Activated CD4-positive, alpha-beta T cell treated with anti-CD3 and anti-CD28 coated beads for 36 hours (primary cell): ENCODE measurements at places on chromosomes 7 and 10. TPM values are rescaled to one million over a fixed set of nuclear protein-coding genes. Genes with fewer than 3 reads are reported as not detected.

GRCh38 chr10:103923502-103923901 is 5.5 kb upstream of the STN1 start:
- no peak for DNase-seq

GRCh38 chr10:13944823-13945222 is 358.1 kb downstream of the PRPF18 start:
- DNase-seq, result no peak

- DNase-seq, result no peak
These were observed 5.0 kb downstream of the PRKG1 start for GRCh38 chr10:51079331-51079730.

- no peak for DNase-seq
These were observed 674.8 kb downstream of the KCNMA1 start for GRCh38 chr10:76962851-76963250.

- no peak for DNase-seq
These were observed 54.4 kb downstream of the ARMH3 start for GRCh38 chr10:102001435-102002068.

DNA sequence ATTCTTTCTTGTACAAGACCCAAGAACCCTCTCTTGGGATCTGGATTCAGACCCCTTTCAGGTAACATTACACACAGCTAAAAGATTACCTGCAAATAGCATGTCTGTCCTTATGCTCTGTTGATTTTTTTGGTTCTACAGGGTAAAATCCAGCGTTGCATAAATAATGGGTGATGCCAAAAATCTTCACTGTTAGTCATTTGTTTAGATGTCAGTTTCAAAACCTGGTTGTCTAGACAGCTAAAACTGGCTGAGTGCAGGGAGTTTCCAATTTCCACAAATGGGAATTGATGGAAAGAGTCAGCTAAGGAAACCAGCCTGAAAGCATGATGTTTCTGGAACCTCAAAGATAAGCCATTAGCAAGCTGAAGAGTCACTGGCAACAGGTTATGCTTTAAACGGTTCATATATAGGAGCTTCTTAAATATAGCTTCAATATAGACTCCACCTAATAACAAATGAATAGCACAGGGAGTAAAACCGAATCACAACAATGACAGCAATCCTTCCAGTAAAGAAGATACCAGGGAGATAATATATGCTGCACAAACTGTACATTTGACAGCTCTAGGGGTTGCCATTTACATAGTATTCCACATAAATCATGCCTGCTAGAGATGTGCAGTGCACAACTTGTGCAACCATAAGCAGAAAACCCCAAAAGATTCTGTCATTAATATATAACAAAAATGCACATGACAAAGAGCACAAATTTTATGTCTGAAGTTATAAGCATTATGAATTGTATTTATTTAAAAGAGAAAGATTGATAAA is 20.4 kb downstream of the CCDC71L start:
- no peak for DNase-seq

DNA sequence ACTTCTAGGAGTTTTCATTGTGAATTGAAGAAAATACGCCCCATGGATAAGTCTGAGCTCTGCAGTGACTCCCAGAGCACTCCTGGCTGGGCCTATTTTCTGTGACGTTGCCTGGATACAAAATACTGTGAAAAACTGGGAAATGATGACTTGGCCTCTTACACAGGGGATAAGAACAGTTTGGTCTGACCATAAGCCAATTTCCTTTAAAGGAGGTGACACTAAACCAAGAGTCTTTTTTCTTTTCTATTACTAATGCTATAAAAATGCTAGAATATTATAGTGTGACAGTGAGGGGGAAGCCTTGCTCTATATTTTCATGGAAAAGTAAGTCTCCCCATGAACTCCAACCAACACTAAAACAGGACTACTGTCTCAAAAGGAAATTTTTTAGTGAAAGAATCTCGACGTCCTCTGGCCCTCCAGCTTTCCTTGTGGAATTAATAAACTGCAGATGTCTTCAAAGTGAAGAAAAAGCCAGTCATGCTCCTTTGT is 45.5 kb downstream of the MYOF start:
- DNase-seq, result no peak

GRCh38 chr7:67438913-67439505 is 442.4 kb downstream of the TYW1 start:
- DNase-seq, result no peak

The ZPBP gene
- total RNA-seq, result not detected

The DKK1 gene
- total RNA-seq, result not detected

The TRIM50 gene
- total RNA-seq, result not detected

The LDB3 gene
- total RNA-seq, result 0.05 TPM

The GRID1 gene
- total RNA-seq, result not detected

The ACTL6B gene
- not detected for total RNA-seq

The TAC1 gene
- 0.62 TPM for total RNA-seq

The TAS2R5 gene
- 0.75 TPM for total RNA-seq

The CCSER2 gene
- 85.2 TPM for total RNA-seq

The TLL2 gene
- not detected for total RNA-seq
